Activated T-cell treated with anti-CD3 and anti-CD28 coated beads, Interleukin-2, amount 50 U/mL, for 24 hours (primary cell): ENCODE measurements at places on chromosomes 16 and 17.

GRCh38 chr17:35002876-35003551 lies 22.7 kb downstream of the LIG3 start:
- DNase-seq = no peak

GRCh38 chr16:78985716-78986605 lies 614.6 kb downstream of the MAF start:
- DNase-seq = no peak

DNA sequence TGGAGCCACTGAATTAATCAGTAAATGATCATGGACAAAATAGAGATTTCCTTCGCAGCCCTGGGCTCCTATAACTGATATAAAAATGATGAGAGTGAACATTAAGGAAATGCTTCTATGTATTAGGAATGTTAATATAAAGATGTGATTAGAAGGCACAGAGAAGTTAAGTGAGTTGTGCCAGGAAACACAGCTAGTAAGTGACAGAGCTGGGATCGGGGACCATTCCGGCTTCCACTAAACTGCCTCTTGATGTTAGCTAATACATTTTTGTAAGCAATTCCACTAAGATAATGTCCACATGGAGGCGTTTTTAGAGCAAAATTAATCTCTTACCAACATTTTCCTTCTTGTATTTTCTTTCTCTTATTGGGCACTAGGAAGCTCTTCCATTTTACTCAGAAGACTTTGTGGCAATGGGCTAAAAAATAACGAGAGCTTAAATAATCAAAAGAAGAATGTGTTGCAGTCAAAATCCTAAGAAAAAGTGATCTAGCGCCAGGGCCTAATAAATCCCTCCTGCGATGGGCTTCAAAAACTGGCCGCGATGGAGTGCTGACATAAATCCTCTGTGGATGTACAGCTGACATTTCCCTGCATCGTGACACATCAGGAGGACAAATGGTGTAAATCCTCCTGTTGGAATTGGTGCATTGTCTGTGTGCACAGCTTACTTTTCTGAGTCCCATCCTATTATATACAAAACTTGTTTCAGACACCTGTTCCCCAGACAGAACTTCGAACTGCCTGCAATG lies 326.1 kb upstream of the MAF start:
- no peak for DNase-seq

- no peak for DNase-seq
Observed at GRCh38 chr16:4654011-4654963, 29.7 kb downstream of the MGRN1 start.

DNA sequence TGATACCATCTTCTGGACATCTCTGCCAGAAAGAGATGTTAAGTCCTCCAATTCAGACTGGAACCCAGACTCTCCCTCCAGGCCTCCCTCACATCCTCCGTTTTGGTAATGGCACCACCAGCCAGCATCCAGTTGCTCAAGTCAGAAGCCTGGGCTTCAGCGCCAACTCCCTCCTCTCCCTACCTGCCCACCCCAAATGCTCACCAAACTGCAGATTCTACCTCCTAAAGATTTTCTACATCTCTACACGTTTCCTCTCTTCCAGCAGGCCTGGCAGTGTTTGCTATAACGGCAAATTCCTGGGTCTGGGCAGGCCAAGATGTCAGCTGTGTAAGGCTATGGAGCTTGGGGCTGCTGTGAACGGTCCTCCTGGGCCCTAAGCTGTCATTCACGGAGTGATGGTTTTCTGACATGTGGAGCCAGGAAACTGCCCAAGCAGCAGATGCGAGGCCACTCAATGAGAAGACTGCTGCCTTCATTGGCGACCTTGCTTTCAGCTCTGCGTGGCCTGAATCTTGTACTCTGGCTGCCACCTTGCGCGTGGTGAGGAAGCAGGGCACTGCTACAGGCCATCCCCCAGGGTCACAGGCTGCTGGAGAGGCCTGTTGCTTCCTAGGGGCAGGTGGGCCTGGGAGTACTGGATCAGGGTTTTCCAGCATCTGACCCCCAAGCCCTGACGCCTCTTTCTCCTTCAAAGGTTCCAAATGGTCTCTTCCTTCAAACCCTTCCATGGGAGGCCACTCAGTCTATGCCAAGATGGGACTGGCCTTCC lies 37.7 kb downstream of the TBX4 start:
- DNase-seq = peak; percentile 15

GRCh38 chr17:13143001-13143400 lies 125.2 kb upstream of the ELAC2 start:
- DNase-seq = no peak

DNA sequence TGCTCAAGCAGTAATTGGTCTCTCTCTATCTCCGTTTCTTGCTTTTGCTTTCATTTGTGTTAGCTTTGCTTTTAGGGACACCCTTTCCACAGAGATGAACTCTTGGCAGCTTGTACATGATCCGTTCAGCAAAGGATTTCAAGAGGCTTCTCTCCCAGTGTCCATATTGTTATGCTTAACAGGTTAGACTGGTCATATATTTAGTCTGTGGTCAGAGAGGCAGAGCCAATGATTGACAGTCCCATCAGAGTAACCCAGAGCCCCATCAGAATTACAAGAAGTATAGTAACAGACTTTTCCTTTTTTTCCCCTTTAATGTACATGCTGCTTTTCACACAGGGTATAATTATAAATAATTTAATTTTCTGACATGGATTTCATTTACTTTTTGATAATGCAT lies 34.4 kb downstream of the GDPD1 start:
- DNase-seq = no peak

DNA sequence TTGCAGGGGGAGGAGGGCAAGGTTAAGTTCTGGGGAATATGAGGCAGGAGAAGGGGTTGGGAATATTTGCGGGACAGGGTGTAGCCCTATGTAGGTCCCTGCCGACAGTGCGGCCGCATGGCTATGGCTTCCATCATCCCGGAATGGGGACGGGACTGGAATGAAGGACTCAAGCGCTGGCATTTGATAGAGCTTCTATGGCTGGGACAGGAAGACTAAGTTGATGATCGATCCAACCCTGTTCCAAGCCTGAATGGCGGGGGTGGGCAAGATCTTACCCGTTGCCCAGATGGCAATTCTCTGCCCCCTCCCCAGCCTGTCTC lies 47.1 kb downstream of the SRCIN1 start:
- DNase-seq = no peak

GRCh38 chr17:17055286-17056155 lies 13.3 kb downstream of the MPRIP start:
- DNase-seq = no peak

DNA sequence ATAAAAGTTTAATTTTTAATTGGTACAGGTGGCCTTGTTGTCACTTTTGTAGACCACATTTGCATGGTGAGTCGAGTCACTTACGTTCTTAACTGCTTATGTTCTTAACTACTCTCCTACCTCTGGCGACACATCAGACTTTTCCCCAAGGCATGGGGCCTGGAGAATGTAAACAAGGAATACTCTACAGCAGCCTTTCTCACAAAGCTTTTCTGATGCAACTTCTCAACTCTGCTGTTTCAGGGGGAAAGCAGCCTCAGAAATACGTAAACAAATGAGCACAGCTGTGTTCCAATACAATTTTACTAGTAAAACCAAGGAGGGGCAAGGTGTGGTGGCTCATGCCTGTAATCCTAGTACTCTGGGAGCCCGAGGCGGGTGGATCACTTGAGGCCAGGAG lies 6.9 kb downstream of the KARS1 start:
- no peak for DNase-seq

DNA sequence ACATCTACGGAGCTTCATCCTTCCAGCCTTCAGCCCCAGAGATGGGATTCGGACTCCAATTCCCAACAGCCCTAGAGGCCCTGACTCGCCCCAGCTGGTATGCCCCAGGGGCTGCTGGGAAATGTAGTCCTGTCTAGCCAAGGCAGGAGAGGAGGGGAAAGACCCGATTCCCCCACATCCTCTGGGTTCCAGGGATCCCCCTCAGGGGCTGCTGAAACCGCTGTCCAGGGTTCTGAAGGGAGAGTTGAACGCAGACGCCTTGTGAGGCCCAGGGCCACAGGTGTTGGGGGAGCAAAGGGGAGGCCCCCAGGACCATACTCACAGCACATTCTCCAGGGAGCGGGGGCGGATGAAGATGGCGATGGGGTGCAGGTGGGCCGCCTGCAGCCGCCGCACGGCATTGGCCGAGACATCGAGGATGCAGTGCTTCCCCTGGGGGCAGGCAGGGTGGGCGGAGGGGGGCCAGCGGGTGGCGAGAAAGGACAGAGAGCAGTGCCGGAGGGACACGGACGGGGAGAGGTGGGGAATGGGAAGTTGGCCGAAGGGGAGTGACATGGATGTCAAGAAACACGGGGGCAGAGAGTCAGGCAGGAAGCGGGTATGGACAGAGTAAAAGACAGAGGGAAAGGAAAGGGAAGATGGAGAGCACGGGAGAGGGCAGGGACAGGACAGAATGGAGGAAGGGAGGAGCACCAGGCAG lies 12.6 kb upstream of the ASGR1 start:
- DNase-seq = peak; percentile 52

DNA sequence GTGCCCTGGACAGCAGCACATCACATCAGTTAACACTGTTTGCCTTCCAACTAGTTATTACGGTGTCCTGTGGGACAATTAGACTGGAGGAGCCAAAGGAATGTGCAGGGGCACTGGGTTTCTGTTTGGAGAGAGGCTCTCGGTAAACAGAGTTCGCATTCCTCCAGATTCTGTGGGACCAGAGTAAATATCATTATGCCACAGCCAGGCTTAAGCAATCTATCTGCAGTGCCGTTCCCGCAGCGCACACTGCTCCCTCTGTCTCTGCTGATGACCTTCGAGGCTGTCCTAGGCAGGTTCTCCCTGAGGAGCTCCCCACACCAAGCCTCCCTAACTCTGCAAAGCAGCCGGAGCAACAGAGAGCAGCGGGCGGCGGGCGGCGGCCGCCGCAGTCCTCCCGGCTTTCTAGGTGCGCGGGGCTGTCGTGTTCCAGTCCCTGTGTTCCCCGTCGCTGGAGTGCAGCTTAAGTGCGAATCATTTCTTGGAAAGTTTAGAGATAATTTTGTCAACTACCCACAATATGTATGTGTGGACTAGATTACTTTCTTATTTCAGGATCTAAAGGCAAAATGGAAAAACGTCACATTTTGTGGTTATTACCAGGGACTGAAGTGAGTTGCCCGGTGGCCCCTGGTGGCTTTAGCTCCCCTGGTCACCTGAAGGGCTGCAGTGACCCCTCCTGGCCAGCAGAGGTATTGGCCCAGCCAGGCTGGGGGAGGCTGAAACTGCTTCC lies 43.3 kb downstream of the PGS1 start:
- peak; percentile 83 for DNase-seq

GRCh38 chr16:17944345-17944744 lies 392.2 kb downstream of the NPIPA8 start:
- DNase-seq = no peak
